ENCODE measurements at places on chromosomes 7 and 10.

DNA sequence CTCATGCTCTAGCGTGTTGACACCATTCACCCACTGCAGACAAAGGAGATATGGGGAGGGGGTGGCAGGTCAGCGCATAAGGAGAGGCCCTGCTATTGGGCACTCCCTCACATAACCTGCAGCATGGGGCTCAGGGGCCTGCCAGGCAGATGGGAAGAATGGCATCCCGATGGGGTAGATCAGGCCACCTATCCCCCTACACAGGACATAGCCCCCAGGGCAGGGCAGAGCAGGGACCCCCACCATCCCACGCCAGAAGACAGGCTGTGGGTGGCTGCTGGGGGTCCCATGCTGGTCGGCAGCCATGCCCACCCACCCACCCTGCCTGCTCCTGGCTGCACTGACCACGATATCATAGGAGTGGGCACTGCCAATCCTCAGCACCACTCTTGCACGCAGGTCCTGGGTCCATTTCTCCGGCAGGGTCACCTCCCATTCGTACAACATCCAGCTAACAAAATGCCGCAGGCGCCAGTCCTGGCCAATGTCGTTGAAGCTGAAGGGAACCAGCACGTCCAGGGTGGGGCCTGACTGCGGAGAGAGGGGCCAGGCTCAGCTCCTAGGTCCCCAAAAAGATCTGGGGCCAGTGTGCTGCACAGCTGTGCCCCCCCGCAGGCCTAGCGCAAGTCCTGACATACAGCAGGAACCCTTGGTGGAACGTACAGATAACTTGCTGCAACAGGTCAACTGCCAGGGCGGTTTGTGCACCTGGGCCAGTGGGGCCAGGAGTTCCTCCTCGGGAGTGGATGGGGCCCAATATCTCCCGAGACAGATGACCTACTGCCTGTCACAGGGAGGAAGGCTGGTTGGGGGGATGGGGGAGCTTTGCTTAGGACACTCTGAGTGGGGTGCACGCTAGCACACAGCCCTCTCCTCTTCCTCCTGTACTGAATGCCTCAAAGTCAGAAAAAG, 45.9 kb upstream of the ZNF479 start:
- DNase-seq: no peak

DNA sequence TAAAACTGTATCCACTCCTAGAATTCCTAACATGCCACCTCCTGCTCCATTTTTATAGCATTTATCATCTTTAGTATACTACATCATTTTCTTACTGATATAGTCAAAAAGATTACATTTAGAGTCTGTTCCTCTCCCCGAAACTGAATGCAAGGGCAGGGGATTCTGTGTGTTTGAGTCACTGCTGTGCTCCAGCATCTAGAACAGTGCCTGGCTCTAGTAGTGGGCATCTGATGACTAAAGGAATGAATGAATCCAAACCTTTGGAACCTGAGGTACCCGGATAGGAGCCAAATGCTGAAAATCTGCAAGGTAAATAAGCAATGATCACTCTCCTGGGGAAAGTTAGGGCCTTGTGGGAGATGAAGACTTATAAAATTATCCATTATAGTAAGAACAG, 18.9 kb downstream of the GOT1 start:
- no peak for DNase-seq

DNA sequence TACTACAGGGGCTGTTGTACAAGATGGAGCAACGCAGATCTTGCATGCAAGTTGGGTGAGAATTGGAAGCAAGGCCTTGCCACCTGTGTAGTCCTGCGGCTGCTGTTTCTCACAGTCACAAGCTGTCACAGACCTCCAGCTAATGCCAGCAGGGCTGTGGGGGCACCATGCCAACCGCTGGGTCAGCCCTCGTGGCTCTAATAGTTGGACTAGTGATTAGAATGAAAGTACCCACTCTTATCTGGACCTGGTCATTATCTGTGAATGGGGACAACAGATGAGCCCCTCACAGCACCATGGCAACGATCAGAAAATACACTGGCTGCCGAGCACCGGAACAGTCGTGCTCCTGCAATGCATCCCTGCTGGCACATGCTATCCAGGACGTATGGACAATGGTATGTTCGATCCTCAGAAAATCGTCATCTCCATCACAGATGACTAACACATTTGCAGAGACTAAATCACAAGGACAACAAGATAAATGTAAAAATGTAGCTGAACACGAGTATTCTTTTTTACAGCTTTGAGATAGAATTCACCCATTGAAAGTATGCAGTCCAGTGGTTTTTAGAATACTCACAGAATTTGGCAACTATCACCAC, 80.4 kb upstream of the CALN1 start:
- no peak for DNase-seq

DNA sequence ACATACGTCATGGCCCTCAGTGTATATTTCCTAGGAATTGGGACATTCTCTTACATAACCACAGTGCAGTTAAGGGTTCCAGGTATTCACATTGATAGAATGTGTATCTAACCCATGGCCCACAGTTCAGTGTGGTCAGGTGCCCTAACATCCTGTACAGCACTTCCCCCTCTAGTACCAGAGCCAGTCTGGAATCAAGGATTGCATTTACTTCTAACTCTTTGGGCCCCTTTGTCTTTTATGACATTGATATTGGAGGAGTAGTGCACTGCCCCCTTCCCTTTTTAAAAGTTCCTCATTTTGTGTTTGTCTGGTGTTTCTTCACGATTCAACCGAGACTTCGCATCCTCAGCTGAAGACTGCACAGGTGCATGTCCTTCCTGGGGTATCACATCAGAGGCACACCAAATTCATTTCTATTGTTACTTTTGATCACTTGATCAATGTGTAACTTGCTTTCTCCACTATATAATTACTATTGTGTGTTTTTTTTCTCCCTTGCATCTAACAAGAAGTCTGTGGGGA, 22.4 kb upstream of the NPFFR1 start:
- no peak for DNase-seq

DNA sequence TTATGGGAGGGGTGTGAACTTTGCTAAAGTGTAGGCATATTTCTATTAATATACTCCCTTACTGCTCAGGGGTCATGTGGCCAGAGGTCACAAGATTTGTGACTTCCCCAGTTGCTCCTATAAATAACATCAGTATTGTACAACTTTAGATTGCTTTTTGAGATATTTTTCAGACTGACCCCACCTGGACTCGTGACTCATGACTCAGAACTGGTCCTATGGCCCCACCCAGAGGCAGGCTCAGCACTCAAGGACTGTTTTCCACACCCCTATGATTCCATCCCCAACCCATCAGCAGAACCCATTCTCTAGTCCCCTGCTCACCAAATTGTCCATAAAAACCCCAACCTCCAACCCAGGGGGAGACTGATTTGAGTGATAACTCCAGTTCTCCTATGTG, 2.7 kb upstream of the CUL2 start:
- no peak for DNase-seq

GRCh38 chr10:61284222-61284890, 168.8 kb downstream of the TMEM26 start:
- no peak for DNase-seq

All from NCI-H526 (cell line).